ENCODE measurements at places on chromosomes 7 and 10.

DNA sequence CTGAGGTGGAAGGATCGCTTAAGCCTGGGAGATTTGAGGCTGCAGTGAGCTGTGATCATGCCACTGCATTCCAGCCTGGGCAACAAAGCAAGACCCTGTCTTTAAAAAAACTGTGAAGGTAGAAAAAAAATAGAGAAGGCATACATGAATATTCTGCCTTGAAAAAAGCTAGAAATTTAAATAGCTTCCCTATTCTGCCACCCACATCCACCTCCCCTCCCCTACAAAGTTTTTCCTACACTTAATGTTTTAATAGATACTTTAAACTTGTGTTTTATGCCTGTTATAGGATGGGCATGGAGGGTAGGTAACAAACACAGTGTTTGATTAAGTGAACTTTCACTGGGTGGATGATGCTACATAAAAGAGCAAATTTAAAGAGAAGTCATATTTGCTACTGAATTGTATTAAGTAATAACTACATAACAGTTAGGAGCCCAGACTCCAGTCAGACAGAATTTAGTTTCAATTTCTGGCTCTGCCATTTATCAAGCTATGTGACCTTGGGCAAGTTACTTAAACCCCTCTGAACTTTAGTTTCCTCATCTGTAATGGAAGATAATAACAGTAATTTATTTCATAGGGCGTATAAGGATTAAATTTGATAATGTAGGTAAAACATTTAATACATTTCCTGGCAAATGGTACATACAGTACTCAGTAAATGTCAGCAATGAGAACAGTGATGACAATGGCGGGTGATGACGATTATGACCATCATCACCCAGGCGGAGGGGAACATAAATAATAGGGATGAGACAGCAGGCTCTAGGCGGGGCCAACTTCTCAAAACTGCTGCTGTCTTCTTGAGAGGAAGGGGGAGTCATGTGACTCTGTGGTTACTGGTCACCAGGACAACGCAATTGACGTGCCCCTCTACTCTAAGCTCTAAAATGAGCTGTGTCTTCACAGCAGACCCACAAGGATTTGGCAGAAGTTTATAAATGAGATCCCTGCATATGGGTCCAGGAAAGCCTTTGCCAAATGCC, 15.8 kb downstream of the DNMBP start:
- no peak for DNase-seq

DNA sequence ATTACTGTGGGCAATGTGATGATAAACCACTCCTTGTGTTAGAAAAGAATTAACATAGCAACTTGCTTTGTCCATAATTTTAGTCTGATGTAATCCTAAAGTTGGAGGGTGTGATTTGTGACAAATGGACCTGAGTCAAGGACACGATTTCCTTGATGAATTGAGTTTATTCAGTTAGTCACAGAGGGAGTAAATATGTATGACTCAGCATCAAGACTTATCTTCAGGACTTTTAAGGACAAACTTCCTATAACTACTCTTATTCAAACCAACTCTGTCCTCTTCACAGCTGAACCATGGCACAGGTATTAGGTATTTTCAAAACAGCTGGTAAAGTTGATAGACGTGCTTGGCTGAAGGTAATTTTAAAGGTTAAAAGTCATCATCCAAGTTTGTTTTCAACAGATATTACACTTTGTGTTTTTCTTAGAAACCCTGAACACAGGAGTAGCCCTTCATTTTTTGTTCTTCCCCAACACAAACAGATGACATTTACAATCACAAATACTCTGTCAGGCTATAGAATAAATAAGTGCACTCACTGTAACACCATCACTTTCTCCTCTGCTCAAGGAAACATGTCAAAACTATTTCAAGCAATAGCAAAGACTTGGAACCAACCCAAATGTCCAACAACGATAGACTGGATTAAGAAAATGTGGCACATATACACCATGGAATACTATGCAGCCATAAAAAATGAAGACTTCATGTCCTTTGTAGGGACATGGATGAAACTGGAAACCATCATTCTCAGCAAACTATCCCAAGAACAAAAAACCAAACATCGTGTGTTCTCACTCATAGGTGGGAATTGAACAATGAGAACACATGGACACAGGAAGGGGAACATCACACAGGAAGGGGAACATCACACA, 54.5 kb downstream of the COA1 start:
- DNase-seq = no peak

- no peak for DNase-seq
Measured at GRCh38 chr7:1255817-1256340, 23.2 kb downstream of the UNCX start.

GRCh38 chr10:22230158-22230833, 12.5 kb upstream of the EBLN1 start:
- DNase-seq = peak; percentile 81

GRCh38 chr10:132443605-132443982, 46.6 kb downstream of the PWWP2B start:
- no peak for DNase-seq

- no peak for DNase-seq
Measured at GRCh38 chr10:113425008-113425407, 127.8 kb upstream of the HABP2 start.

- DNase-seq = peak; percentile 46
Measured at GRCh38 chr10:71854031-71854430, 3.0 kb upstream of the PSAP start.

GRCh38 chr10:19845503-19846368, 29.5 kb downstream of the PLXDC2 start:
- peak; percentile 10 for DNase-seq

GRCh38 chr10:80171248-80171660, 34.1 kb downstream of the ANXA11 start:
- DNase-seq = no peak

GRCh38 chr10:44883593-44884331, 27.4 kb upstream of the TMEM72 start:
- DNase-seq = no peak

DNA sequence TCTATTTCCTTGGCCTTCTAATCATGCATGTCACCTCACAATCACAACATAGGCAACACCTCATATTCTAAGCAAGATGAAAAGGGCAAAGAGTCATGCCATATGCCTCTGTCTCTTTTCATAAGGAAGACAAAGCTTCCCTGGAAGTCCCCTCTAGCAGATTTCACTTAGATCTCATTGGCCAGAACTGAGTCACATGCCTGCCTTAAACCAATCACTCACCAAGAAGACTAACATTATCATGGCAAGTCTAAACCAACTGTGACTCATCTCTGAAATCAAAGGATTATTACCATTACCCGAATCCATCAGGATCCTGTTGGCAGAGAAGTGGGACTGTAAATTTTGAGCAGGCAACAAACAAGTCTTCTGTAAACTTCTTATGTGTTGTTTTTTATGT, 27.8 kb downstream of the CAV1 start:
- DNase-seq = no peak

GRCh38 chr7:142185801-142186200, 72.1 kb downstream of the PRSS58 start:
- no peak for DNase-seq

GRCh38 chr7:154647625-154648024, 355.3 kb downstream of the PAXIP1 start:
- DNase-seq = no peak

- no peak for DNase-seq
Measured at GRCh38 chr10:48448796-48449195, 142.3 kb downstream of the MAPK8 start.

DNA sequence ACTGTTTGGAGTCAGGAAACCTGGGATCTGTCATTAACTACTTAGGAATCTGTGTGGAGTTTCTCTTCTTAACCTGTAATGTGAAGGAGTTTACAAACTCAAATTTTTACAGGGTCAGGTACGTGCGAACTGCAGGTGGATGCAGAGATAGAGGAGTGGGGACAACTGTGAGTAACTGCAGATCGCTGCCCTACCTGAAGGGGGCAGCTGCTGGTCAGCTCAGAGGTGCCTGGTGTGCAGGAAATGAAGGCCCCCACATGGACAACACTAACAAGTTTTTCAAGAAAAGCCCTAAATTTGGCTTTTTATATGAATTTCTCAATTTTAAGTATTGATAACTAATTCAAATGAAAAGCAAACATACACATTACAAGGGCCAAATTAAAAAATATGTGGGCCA, 380.0 kb downstream of the REEP3 start:
- DNase-seq = no peak

GRCh38 chr10:65355141-65355680, 1570.6 kb upstream of the LRRTM3 start:
- no peak for DNase-seq

- DNase-seq = no peak
Measured at GRCh38 chr7:129264534-129264933, 39.7 kb downstream of the AHCYL2 start.

GRCh38 chr10:63140077-63140476, 6.9 kb downstream of the NRBF2 start:
- no peak for DNase-seq
